ENCODE measurements at places on chromosomes 16 and 17.

DNA sequence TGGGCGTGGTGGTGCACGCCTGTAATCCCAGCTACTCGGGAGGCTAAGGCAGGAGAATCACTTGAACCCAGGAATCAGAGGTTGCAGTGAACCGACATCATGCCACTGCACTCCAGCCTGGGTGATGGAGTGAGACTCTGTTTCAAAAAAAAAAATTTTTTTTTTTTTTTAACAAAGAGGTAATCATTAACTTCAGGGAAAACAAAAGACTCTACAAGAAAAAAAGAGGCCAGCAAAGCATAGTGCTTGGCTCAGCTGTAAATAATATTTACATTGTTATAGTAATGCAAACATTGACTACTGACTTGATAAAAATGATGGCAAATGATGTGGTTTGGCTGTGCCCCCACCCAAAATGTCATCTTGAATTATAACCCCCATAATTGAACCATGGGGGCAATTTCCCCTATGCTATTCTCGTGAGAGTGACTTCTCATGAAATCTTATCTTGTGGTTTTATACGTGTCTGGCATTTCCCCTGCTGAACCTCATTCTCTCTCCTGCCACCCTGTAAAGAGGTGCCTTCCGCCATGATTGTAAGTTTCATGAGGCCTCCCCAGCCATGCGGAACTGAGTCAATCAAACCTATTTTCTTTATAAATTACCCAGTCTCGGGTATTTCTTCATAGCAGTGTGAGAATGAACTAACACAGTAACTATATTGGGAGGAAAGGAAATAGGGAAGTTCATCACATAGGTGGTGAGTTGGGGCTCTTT is 12.7 kb upstream of the SSTR2 start:
- DNase-seq, result no peak

DNA sequence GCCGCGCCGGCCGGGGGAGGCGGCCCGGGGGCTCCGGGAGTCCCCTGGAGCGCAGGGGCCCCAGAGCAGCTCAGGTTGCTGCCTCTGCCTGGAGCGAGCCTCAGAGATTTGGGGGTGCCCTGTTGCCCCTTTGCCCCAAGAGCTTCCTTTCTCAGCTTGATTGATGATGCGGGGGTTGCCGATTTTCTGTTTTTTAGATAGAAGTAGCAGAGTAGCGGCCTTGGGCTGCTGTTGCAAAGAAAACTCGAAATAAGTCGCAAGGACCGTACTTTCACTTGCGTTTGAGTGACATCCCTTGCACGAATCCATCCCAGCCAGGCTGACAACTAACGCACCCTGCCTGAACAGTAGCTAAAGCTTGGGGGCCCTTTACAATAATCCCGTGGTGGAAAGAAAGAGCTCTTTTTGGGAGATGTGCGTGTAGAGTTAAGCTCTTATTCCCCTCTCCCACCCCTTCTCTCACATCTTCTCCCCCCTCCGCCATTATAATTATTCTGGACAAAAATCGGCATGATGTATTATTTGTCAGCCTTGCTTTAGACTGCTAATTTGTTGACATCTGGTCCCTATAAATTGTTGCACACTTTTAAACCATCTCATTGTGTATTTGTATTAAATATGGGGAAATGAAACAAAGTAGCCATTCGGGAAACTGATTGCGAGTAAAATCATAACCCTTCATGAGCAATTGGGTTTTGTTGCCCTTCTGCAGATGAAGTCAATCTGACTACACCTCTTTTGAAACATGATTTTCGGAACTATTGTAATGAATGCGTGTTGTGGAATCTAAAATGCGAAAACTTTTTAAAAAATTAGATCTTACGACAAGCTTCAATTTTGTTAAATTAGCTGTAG is 873 bp downstream of the USP10 start:
- peak; percentile 16 for DNase-seq

DNA sequence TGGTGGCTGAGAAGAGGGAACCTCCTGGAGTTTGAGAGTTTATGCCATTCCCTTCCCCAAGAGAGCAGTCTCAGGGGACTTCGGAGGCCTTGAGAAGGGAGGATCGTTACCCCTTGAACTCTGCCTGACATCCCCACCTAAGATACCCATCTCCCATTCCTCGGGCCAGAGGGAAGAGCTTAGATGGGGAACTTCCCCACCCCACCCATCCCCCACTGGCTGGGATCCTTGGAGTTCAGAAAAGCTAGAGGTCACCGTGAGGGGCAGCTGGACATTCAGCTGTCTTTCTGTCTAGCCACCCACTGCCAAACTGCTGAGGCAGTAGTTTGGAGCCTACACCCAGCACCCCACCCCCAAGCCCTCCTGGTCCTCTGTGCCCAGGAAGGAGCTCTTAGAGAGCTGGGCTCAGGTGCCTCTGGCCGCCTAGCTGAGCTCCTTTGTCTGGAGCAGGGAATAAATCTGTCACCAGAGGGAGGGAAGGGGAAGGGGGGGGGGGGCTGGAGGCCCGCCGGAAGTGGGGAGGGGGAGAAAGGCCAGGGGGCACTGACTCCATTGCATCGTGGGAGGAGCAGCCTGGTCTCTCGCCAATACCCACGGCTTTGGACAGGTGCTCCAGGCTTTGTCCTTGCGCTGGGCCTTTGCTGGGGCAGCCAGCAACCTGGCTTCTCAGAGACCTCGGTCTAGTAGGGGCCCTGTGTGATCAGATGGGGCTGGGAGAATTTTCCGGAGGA is 1.0 kb downstream of the HSD11B2 start:
- no peak for DNase-seq

DNA sequence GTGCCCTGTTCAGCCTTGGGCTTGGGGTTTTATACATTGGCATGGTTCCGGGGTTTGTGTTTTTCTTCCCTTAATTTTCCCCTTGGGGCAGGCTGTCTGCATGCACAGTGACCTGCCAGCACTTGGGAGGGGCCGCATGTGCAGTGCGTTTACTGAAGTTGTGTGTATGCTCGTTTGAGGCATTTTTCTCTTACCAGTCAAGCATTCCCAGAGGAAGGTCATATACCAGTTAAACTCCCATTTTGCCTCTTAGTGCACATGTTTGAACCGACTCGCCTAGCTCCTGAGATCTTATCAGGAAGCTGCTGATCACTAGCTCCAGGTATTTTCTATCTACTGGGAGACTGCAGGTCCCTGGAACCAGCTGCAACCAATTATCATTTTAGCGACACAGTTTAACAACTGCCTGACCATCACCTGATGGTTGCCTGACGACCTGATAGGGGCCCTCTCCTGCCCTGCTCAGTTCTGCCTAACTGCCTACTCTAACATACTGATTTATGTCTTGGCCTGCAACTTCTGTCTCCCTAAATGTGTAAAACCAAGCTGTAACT is 51.4 kb downstream of the MFSD11 start:
- DNase-seq, result no peak

DNA sequence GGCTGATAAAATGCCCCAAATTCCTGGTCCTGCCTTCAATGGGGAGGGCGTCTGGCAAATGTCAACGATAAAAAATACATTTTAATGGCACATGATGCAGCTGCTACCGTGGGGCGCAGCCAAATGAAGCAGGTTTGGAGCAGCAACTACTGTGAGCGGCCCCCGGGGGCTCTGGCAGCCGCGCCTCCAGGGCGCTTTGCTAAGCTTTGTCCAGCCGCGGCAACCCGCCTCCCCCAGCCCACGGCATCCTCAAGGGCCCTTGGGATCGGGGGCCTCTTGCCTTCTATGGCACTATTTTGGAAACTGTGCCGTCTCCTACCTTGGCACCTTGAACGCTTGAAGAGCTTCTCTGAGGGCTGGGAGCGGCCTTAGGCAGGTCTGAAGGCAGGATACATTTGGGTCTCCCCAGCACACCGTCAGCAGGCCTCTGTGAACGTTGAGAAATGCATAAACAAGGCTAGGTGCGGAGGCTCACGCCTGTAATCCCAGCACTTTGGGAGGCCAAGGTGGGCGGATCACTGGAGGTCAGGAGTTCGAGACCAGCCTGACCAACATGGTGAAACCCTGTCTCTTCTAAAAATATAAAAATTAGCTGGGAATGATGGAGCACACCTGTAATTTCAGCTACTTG is 25.1 kb downstream of the TBX4 start:
- DNase-seq, result no peak

DNA sequence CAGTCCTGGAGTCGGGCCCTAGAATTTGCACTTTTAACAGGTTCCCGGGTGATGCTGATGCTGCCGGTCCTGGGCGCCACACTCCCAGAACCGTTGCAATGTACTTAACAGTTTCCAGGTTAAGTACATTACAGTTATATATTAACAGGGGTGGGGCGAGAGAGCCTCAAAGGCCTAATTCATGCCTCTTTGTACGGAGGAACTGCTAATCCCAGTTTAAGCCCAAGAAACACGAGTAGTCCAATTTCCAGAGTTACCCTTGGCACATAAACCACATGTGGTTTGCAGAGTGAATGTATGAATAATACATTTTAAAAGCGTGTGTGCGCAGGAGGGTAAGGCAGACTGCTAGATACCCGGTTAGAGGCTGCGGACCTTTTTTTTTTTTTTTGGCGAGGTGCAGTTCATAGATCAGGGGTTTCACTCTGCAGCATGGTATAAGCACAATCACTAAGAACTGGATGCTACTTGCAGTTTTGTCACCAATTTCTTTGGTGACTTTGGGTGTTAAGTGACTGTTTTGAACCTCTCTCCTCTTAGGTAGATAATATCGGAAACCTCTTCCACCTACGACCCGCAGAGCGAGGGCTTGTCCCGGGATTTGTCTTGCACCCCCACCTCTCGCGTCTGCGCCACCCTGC is 713 bp downstream of the COX11 start:
- no peak for DNase-seq

DNA sequence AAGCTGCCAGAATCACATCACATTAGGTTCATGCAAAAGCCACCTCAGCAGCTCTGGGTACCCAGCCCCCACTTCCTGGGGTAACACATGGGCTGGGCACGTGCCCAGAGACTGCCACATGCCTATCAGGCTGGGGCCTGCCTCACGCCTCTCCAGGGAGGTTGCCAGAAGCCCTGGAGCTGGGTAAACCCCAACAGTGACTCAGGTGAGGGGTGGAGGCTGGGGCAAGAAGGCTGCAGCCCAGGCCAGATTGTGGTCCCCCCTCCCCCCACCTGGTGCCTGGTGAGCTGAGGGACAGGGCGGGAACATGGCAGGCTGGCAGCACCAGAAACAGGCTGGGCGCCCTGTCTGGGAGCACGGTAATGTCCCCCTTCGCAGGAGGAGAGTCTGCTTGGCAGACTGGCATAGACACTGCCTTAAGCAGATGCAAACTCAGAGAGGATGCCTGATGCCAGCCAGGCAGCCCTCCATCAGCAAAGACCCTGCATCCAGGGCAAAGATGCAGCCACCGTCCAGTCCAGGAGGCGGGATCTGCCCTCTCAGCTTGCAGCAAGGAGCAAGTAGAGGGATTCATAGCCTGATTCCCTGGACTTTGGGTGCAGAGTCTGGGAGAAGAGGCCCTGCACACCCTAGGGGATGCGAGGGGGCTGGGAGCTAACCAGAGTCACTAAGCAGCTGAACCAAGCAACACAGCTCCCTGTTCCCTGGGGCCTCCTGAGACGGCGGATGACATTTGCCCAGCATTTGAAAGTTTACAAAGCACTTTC is 28.8 kb downstream of the NGFR start:
- DNase-seq, result no peak

- DNase-seq, result no peak
Observed at GRCh38 chr17:48123111-48123510, 15.5 kb downstream of the SNX11 start.

- DNase-seq, result no peak
Observed at GRCh38 chr16:29729116-29729521, 16.7 kb downstream of the C16orf54 start.

- no peak for DNase-seq
Observed at GRCh38 chr17:13596241-13596923, 5.3 kb downstream of the HS3ST3A1 start.

- DNase-seq, result no peak
Observed at GRCh38 chr17:17866425-17866824, 29.6 kb upstream of the SREBF1 start.

DNA sequence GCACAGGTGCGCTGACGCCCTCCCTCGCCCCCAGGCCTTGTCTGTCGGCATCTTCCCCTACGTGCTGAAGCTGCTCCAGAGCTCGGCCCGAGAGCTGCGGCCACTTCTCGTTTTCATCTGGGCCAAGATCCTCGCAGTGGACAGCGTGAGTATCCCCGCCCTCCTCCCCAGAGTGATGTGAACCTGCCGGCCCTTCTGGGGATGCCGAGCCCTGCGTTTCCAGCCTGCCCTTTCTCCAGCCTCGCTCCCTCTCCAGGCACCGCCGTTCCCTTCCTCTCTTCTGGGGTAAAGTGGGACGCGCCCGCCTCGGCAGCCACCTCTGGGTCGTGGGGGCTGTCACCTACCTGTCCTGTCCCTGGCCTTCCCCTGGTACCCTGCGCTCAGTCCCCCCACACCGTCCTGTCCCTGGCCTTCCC is 133.9 kb upstream of the CHMP6 start:
- DNase-seq, result no peak

GRCh38 chr16:4976611-4977145 is 18.5 kb downstream of the SEC14L5 start:
- DNase-seq, result no peak

GRCh38 chr17:79809530-79810129 is 12.8 kb upstream of the CBX8 start:
- no peak for DNase-seq

GRCh38 chr17:66578781-66579489 is 256.0 kb upstream of the CACNG5 start:
- no peak for DNase-seq

DNA sequence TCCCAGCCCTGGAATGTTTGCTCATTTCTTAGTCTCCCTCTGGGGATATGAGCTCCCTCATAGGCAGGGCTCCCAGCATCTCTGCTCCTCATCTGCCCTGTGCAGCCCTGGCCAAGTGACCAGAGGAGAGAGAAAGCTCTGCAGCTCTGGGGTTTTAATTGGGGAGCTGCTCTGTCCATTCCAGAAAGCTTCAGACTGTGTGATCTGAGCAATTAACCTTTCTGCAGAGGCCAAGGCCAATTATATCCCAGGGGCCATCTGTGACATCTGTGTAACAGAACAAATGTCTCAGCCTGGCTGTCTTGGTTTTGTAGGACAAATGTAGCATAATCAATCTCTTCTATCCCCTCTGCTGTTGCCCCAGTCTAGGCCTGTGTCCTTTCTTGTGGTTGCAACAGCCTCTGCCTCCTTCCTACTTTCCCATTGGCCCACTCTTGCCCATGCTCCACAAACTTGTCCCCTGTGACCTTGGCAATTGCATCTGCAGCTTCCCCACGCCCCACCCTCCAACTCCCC is 156.0 kb downstream of the GSG1L start:
- DNase-seq, result no peak

DNA sequence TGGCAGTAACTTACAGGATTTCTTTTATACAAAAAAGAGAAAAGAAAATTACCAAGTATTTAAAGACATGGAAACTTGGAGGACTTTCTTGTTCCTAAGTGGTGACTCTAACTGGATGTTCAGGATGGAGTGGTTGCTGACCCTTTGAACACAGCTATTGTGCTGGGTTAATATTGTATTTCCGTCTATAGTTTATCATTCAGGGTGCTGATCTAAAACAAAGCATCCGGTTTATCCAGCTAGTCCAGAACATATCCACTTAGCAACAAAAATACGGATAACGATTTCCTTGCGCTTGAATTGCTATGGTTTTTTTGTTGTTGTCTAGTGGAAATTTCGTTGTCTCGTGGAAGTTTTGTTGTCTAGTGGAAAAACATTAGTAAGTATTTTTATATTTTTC is 38.2 kb downstream of the SNTB2 start:
- DNase-seq, result no peak
